ENCODE measurements at places on chromosomes 1 and 21.

GRCh38 chr21:29335720-29336119 is 37.0 kb downstream of the BACH1 start:
- no peak for DNase-seq

DNA sequence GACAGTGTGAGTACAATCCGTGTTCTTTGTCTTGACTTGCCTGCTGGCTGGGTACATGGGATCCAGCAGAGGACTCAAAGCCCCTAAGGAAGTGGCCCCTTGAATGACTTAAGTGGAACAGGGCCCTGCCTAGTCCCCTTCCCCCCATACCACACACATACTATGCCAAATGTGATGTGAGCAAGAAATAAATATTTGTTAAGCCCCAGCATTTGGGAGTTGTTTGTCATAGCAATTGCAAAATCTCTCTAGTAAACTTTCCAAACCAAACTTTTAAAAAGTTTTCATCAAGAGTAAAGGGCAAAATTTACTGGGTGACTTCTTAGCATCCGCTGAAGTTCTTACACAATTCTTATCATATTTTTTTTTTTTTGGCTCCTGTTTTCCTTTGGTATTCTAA is 32.5 kb upstream of the CACHD1 start:
- DNase-seq, result no peak

GRCh38 chr1:48405940-48406339 is 66.1 kb downstream of the SPATA6 start:
- no peak for DNase-seq

GRCh38 chr1:115330480-115331013 is 7.5 kb downstream of the NGF start:
- no peak for DNase-seq

DNA sequence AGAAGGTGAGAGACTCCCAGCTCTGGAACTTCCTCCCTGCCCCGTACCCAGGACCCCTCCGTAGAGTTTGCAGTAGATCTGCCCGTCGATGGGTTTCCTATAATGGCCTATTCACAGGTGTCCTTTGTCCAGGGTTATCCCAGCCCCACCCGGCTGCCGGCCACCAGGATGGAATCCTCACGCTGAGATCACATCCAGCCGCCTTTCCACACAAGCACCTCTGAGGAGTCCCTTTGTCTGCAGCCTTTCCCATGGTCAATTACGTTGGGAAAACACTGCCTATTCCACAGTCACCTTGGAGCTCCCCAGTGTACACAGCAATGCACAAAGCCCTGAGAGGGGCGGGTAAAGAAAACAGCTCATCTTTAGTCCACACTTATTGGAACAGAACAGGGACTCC is 190.0 kb upstream of the EDN2 start:
- no peak for DNase-seq

DNA sequence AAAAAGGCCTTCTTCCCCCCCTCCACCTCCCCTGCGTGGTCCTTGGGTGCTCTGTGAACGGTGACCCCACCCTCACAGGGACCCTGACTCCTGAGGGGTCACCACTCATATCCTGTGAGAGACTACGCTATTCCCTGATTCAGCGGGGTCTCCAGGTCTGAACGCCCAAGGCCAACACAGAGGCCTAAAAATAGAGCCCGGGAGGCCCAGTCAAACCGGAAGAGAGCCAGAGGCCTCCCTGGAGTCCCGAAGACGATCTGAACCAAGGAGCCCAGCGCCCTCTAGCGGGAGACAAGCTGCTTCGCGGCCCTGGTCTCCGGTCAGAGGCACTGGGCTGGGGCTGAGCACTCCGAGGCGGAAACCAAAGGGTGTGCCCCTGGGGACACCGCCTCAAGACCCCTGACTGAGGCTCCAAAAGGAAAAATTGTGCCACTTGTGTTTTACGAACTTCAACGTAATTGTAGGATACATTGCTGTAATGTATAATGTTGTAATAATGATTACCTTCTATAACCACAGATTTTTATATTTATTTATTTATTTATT is 42.4 kb upstream of the PSEN2 start:
- peak; percentile 86 for DNase-seq

GRCh38 chr1:46173361-46173856 is 1.5 kb upstream of the TSPAN1 start:
- no peak for DNase-seq

DNA sequence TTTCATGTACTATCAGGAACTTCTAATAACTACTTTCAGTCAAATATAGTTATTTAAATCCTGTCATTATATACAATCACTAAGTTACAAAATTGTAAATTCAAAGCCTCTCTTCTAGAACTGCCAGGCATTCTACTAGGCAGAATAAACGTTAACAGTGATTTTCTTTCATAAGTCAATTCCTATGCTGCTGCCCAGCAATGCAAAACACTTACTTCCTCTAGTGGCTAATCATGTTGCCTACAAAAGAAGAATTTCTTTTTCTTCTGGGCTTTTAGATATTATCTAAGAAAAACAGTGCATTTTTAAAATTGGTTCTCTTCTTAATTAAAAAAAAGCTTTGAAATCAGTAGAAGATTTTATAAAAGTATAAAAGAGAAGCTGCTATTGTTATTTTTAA is 509.8 kb upstream of the ADAMTS5 start:
- DNase-seq, result no peak

- DNase-seq, result no peak
Observed at GRCh38 chr1:21848524-21849174, 36.6 kb downstream of the LDLRAD2 start.

GRCh38 chr21:14589855-14590563 is 43.9 kb upstream of the SAMSN1 start:
- no peak for DNase-seq

- DNase-seq, result no peak
Observed at GRCh38 chr1:6489383-6489765, 2.1 kb downstream of the PLEKHG5 start.

- DNase-seq, result no peak
Observed at GRCh38 chr1:112675728-112676381, 1.4 kb downstream of the MOV10 start.

DNA sequence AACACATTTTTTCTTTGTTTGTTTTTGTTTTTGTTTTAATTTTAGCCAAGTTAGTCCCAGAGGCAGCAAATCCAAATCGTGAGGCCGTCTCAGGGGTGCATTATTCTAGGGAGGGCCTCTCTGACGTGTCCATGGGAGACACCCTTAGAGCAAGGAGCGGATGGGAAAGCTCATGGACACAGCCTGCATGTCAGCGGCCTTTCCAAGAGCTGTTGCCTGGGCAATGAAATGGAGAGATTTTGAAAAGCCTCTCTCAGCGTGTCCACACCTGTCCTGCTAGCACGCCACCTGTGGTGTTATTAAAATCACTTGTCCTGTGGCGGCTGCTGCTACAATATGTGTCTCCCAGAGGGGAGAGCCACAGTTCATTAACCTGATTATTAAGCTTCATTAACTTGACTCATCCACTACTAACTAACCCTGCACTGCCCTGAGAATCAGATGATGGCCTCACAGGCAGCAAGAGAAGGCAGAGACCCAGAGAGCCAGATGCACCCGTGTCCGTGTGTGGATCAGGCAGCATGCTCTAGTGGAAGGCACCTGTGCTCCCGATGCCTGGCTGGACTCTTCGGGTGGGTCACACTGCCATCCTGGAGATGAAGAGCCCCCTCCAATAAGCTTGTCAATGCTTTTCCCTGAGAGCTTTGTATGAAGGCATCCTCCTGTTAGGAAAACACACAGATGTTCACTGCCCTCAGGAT is 133.3 kb downstream of the PGBD5 start:
- no peak for DNase-seq

GRCh38 chr1:9589719-9590157 is 1.0 kb downstream of the TMEM201 start:
- no peak for DNase-seq

GRCh38 chr1:207644852-207645634 is at the start of gene CR1L:
Gene CR1L (plus strand): TSS chr1:207645133. CDS start chr1:207645234, 101 bp downstream.
- peak; percentile 38 for DNase-seq

GRCh38 chr1:6180707-6181311 is 688 bp upstream of the CHD5 start:
- DNase-seq, result no peak

DNA sequence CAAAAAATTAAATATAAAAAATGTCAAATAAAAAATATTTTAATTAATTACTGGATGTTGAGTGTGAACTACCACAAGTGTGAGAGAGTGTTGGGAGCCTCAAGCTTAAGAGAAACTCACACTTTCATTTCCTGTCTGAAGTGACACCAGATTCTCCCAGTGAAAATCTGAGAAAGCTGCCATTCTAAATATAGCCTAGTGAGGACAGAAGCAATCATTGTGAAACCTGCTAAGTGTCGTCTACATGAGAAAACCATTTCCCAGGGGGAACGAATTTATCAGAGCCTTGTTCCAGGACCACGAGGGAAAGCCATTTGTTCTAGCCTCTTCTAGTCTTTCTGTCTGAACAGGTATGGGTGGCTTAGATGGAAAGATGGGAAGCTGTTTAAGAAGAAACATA is 329.3 kb upstream of the PRMT6 start:
- DNase-seq, result no peak

GRCh38 chr1:225572422-225572821 is 80.5 kb downstream of the ENAH start:
- no peak for DNase-seq

DNA sequence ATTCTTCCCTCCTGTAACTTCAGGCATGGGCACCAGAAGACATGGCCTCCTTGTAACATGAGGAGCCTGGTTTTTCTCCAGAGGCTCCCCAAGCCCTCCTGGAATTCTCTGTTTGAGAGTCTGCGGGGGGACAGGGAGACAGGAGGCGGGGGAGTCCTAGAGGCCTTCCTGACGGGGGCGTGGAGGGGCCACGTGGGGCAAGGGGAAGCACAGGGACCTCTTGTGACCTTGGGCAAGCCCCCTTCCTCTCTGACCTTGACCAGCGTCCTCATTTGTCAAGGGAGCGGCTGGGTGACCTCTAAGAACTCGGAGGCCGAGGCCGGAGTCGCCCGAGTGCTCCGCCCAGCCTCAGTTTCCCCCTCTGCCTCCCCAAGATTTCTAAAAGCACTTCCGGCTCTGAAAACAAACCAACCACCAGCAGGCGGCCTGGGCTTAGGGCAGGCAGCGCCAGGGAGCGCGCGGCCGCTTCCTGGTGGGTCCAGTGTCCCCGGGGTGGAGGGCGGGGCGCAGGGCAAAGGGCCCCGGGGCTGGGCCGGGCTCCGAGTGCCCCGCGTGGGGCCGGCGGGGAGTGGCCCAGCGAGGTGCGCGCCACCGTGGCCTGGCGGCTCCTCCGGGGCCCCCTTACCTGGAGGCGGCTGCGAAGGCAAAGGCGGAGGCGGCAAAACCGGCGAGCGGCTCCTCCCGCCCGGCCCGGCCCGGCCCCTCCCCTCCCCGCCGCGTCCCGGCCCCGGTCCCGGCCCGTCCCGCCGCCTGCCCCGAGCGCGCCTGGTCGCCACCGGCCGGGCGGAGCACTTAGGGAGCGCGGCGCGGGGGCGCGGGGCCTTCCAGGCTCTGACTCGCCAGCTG is at the start of gene TMCO4:
Gene TMCO4 (minus strand): TSS at position 687 of the 846 bp plus-strand sequence. CDS start 19,158 bp downstream, outside the sequence.
- peak; percentile 37 for DNase-seq

GRCh38 chr1:193083365-193084088 is 21.7 kb downstream of the GLRX2 start:
- DNase-seq, result no peak

DNA sequence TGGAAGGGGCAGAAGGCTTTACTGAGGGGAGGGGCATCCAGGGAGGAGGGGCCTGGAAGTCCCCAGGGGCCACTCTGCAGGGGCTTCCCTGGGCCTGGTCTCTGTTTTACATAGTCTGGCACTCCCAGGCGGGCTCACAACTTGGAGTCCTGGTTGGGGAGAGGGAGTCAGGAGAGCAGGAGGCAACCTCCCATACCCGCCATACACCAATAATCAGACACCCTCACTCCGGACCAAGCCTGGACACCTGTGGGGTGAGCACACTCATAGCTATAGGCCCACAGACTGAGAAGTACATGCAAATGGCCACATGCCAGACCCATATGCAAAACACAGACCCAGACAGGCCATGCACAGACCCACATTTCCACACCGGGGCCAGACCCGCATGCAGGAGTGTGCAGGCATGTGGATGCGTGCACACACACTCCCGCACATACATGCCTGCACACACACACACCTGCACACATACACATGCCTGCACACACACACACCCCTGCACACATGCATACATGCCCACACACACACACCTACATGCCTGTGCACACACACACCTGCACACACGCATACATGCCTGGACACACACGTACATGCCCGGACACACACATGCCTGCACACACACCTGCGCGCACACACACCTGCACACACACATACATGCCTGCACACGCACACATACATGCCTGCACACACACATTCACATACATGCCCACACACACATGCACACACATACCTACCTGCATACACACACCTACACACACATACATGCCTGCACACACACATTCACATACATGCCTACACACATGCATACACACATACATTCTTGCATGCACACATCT is 89.5 kb upstream of the RUNX3 start:
- DNase-seq, result no peak

- no peak for DNase-seq
Observed at GRCh38 chr1:72483846-72484357, 201.6 kb upstream of the NEGR1 start.

DNA sequence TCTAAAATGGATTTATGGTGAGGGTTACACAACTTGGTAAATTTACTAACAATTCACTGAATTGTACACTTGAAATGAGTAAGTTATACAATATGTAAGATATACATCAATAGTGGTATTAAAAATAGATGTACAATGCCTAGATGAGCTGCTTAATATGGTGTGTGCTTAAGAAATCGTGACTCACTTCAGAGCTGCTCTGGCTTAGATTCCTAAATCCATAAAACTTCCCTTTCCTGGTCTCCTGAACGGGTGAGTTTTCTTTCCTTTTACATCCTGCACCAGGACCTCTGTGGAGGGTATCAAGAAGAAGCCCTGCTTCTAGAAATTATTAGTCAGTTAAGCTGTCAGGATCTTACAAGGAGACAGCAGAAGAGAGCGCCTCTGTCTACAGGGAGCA is 30.4 kb downstream of the H3-3A start:
- no peak for DNase-seq

DNA sequence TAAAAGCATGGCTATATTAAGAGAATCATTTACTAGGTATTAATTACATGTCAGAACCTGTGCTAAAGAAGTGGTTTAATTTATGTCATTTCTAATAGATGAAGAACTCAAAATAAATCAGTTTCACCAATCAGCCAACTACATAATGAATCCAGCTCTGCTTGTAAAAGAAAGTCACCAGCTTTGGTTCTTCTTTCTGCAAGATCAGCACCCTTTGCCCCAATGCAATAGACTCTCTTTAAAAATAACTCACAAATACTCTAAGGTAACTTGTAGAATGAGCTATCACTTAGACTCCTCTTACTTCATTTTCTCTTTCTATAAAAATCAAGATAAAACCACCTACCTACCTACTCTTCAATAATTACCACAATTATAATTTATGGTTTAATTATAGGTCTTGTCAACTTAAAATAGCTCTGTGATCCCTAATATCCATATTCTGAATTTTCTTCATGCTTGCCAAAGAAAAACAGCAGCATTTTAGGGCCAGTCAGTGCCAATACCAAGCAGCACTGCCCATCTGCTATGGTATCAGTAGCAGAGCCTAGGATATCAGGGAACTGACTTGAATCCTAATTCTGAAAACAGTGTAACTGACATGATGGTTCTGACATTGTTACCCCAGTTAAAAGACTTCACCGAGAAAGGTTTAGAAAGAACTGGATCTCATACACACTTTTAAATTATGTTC is 11.3 kb downstream of the SLC19A2 start:
- DNase-seq, result no peak

- DNase-seq, result no peak
Observed at GRCh38 chr1:174491606-174492005, 43.8 kb downstream of the GPR52 start.

- DNase-seq, result no peak
Observed at GRCh38 chr1:233233508-233234040, 62.0 kb downstream of the PCNX2 start.
